ENCODE measurements at places on chromosomes 7 and 10.

DNA sequence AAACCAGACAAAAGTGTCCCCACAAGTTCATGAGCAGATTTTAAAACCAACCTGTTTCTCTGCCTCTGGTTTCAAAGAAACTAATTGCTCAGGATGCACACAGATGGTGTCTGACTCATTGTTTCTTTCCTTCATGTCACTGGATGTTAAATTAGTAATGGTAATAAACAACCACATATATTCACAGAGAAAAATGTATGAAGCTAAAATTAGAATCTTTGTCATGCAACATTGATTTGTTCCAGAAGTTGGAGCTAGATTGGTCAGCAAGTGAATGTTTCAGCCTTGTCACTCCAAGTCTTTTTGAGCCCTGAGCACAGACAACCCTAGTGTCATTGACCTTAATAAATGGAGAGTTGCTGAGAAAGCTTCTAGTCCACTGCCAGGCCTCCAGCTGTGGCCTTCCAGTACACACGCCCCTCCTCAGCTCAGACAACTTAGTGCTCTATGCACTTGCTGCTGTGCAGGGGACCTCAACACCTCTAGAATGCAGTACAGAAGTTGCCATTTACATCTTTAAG lies 175.9 kb downstream of the CCDC71L start:
- no peak for DNase-seq

- DNase-seq, result no peak
These were observed 466.0 kb downstream of the KIF20B start for GRCh38 chr10:90167174-90168064.

- no peak for DNase-seq
These were observed 819 bp downstream of the HYCC1 start for GRCh38 chr7:23012908-23013714.

DNA sequence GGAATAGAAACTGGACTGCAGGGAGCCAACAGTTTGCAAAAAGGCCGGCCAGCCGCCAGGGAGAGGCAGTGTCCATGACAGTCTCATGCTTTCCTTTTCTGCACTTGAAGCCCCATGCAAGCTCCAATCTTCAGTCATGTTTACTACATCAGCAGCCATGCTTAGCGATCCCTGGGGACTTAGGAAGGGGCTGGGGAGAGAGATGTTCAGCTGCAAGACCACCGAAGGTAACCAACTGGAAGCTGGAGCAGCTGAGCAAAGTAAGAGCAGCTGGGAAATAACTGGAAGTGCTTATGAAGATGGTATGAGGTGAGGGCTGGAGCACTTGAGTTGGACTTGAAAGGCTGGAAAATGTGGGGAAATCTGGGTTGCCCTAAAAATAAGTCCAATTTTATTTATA lies 37.0 kb downstream of the PRR15 start:
- DNase-seq, result no peak

GRCh38 chr7:137969828-137970227 lies 32.1 kb downstream of the CREB3L2 start:
- DNase-seq, result no peak
